NCI-H1417 (cell line): ENCODE measurements at places on chromosomes 16 and 17.

DNA sequence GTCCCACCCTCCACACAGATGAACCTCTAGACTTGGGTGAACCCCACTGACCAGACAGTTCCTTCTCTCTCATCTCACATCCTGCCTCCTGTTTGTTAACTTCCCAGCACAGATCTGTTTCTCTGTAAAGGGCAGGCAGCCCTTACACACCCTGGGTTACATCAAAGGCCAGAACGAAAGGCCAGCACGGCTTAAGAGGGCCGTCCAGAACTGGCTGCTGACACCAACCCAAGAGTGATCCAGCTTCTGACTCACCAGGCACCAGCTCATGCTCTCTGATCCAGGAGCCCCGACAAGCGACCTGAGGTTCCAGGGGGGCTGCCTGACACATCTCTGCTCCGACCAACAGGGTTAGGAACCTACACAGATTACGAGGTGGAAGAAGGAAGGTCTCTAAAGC, 86.9 kb downstream of the MRM3 start:
- DNase-seq, result no peak

GRCh38 chr17:61784510-61784909, 78.8 kb downstream of the BRIP1 start:
- DNase-seq, result no peak

DNA sequence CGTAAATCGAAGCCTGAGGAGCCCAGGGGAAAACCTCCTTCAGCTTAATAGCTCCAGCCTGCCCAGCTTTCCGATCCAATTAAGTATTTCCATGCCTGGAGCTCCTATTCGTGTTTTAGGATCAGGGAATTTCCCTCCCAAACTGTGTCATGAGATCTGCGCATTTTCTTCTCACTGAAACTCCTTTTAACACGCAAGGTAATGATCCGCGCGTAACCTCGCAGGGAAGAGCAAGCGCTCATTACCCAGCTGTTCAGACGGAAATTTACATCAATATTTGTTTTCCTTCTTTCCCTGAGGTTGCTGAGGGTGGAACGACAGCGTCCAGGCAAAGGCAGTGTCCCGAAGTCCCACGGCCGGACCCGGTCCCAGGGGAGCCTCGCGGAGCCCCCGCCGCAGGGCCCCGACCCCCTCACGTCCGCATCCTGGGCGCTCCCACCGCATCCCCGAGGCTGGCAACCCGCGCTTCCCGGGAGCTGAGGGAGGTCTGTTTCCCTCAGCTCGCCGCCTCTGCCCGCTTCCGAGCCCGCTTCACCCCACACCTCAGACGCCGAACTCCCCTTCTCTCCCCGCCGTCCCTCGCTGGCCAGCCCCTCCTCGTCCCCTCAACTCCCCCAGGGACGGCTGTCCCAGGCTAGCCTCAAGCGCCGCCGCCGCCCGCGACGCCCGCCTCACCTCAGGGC, 415 bp downstream of the ABCA5 start:
- DNase-seq, result peak; percentile 73

DNA sequence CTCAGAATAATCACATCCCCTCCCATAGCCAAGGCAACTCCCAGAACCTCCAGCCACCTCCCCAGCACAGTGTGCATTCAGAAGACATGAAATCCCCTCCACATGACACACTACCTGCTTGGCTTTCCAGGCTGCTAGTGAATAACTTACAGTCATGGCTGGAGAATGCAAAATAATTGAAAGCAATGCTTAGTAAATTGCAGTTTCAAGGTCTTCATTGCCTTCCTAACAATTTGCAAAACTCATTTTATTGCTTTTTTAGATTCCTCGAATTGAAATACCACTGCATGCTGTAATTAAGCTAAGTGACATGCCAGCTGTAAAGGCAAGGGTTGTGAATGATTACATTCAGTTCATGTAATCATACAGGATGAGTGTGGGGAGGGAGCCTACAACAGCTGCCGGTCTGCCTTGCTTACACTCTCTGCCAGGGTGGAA, 29.0 kb upstream of the HOXB13 start:
- no peak for DNase-seq

DNA sequence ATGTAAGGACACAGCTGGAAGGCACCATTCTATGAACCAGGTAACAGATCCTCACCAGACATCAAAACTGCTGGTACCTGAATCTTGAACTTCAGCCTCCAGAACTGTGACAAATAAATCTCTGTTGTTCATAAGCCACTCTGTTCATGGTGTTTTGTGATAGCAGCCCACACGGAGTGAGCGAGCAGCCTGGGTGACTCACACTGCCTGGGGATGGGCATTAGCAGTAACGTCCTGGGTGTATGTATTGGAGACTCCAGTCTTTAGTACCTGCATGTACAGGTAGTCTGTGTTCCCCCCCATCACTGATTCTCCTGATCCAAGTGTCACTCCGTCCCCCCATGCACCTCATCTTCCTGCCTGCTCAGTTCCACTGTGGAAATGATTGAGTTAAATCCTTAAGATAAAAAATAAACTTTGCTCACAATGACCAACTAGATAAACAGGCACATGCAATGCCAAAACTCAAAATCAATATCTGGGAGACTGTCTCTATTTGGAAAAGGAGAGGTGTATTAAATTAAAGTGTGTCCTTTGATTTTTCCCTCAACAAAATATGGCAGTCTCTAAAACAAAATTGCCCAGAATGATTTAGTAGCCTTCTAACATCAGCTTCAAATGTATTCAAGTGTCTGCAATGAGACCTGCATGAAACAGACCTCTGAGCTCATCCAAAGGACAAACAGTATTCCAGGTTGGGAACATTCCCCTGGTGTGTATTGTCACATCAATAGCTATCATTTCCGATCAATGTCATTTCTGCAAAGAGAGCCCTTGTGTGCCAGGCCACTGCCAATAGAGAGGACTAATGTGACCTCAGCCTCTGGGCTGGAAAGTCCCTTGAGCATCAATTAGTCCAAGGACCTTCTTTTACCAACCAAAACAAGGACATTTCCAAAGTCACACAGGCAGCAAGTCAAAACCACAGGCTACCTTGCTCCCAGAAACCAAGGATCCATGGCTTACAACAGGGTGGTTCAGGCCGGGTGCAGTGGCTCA, 12.2 kb upstream of the VAT1L start:
- DNase-seq, result no peak

DNA sequence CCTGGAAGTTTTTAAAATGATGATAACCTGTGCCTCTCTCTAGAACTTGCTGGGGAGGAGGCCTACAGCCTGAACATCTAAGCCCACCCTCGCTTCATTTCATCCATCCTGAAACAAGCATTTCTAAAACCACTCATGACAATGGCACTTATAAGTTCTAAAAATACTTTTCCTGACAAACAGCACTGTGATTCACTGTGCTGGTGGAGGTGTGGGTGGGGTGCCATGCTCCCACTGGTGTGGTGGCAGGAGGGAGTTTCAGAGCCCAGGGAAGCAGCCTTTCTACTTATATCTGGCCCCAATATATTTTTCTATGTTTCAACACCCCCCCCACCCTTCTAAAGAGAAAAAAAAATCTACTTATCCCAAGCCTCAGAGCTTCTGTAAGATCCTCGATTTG, 52.6 kb downstream of the RAB11FIP4 start:
- DNase-seq, result no peak
